ENCODE measurements at places on chromosomes 12 and 14.

DNA sequence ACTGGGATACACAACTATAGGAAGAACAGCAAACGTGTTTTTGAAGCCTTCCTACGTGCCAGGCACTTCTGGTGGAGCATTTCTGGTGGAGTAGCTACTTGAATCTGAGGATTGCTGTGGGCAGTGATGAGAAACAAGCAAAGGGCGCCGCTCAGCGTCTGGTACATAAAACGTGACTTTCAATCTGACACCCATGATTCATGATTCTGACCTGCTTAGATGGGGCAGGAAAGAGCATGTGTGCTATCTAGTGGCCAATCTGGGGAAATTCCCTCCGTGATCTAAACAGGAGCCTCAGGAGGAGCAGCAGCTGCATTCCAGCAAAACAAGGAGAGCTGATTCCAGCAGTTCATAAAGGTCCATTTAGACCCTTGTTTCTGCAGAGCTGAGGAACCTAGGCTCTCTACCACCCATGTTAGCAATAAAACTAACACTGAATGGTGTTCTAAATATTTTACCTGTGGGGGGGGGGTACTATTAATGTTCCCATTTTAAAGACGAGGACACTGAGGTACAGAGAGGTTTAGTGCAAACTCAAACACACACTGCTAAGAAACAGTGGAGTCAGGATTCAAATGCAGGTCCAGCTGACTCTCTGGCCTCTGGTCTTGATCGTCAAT, 37.8 kb downstream of the PAH start:
- peak; percentile 13 for DNase-seq

GRCh38 chr14:89231426-89232113, 185.5 kb downstream of the FOXN3 start:
- no peak for DNase-seq

GRCh38 chr12:33423706-33424105, 15.9 kb downstream of the SYT10 start:
- DNase-seq, result no peak

- DNase-seq, result no peak
Observed at GRCh38 chr12:28378736-28379135, 188.5 kb downstream of the CCDC91 start.

- DNase-seq, result no peak
Observed at GRCh38 chr14:106812788-106813476, 1286.5 kb downstream of the TMEM121 start.
